Activated naive CD4-positive, alpha-beta T cell treated with anti-CD3 and anti-CD28 coated beads, Interleukin-2, amount 10 ng/mL, durations not matched to agents 5 hours and 36 hours (primary cell): ENCODE measurements at places on chromosomes 2 and 18. TPM values are rescaled to one million over a fixed set of nuclear protein-coding genes. Genes with fewer than 3 reads are reported as not detected.

KATNAL2 gene
- 0.82 TPM for total RNA-seq

EML6 gene
- 0.86 TPM for total RNA-seq

TUBA3D gene
- total RNA-seq: not detected

KCNJ3 gene
- not detected for total RNA-seq

UGT1A4 gene
- not detected for total RNA-seq

EMILIN2 gene
- 35.2 TPM for total RNA-seq

PIEZO2 gene
- total RNA-seq: not detected

DARS1 gene
- 160 TPM for total RNA-seq

EHD3 gene
- 0.48 TPM for total RNA-seq

IDH1 gene
- total RNA-seq: 31.4 TPM

ABCA12 gene
- not detected for total RNA-seq

KANSL3 gene
- 45.7 TPM for total RNA-seq

LGALSL gene
- 0.84 TPM for total RNA-seq

TRIM43 gene
- not detected for total RNA-seq

UGT1A10 gene
- total RNA-seq: not detected

TNFRSF11A gene
- total RNA-seq: 15.8 TPM

TRABD2A gene
- 97.7 TPM for total RNA-seq

PTH2R gene
- total RNA-seq: not detected

TEX44 gene
- total RNA-seq: not detected

ABCG8 gene
- total RNA-seq: not detected

NAT8 gene
- not detected for total RNA-seq

SERPINB13 gene
- total RNA-seq: not detected

IL1B gene
- not detected for total RNA-seq

MAP4K3 gene
- 9.5 TPM for total RNA-seq

TSGA10 gene
- total RNA-seq: 7.4 TPM

SH2D6 gene
- 0.18 TPM for total RNA-seq

ALPG gene
- not detected for total RNA-seq
